ENCODE measurements at places on chromosomes 1 and 21.

DNA sequence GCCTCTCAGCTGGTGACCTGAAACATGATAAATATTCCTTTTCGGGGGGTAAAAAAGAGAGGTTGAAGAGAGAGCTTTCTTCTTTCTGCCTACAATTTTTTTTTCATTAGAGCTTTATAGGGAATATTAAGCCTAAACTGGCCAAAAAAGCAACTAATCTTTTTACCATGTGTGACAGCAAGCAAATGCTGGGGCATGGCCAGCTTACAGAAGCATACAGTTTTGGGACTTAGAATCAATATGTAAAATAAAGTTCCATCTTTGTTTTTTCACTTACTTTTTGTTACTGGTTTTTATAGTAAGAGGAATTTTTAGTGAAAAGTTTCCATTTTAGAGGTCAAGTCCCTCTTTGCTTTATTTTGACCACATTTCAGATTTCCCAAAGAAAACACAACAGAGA lies 301.2 kb upstream of the DEPDC1 start:
- DNase-seq, result no peak

DNA sequence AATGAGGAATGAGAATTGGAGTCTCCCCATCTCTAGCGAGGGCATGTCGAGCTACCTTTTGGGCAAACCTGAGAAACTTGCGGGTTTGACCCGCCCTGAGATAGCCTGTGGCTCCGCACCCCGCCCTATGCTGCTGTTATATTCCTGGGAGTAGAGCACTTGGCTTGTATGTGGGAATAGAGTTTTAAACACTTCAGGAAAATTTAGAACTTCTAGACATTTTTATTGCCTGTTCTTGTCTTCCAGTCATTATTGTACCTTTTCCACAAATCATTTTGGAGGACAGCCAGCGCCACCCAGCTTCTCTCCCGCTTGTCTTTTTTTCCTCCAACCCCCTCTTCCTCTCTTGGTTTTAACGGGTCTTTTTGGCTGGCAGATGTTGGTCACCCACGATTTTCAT lies 738 bp downstream of the GNPAT start:
- peak; percentile 26 for DNase-seq

- DNase-seq, result peak; percentile 61
Observed at GRCh38 chr1:31663622-31664452, 19.2 kb upstream of the PEF1 start.

DNA sequence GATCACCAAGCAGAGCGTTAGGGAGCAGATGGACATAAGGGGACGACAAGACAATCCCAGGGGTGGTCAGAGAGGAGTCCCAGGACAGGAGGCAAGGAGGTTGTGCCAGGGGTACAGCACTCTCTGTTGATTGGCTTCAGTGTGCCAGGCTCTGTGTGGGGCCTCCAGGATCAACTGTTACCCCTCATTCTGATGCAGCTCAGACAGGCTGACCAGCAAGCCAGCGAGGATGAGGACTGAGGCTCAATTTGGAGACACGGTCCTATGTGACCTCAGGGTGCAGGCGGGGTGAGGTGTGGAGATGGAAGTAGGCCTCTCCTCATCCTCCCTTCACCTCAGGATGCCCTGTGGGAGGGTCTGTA lies 4.0 kb downstream of the HYI start:
- DNase-seq, result no peak

DNA sequence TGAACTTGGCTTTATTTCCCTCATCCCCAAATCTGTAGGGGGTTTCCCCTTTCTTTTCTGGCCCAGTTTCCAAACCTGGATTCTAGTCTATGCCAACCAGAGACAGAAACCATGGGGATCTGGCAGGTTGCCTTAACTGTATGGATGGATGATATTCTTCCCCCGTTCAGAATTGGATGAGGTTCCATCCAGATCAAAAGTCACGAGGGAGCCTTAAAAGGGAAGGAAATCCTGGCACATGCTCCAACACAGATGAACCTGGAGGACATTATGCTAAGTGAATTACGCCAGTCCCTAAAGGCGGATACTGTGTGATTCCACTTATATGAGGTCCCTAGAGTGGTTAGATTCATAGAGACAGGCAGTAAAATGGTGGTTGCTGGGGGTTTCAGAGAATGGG lies 124.4 kb downstream of the HUNK start:
- no peak for DNase-seq

- no peak for DNase-seq
Observed at GRCh38 chr21:14245711-14246110, 29.8 kb downstream of the RBM11 start.

DNA sequence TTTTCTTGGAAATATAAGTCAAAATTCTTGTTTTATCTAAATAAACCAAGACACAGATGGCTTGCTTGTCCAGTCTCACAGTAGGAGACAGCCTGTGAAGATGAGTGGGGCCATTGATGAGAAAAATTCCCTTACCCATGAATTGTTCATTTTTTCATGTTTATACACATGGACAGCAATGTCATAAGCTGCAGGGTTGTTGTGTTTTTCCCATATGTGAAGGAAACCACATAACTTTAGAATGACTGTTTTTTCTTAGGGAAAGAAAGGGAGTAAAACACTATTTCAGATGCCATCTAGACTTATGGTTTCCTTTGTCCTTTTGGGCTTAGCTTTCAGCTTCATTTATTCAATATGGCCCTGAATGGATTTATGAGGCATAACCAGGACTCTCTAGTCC lies 622.5 kb upstream of the NR5A2 start:
- DNase-seq, result peak; percentile 74
